ENCODE measurements at places on chromosomes 6 and 20.

DNA sequence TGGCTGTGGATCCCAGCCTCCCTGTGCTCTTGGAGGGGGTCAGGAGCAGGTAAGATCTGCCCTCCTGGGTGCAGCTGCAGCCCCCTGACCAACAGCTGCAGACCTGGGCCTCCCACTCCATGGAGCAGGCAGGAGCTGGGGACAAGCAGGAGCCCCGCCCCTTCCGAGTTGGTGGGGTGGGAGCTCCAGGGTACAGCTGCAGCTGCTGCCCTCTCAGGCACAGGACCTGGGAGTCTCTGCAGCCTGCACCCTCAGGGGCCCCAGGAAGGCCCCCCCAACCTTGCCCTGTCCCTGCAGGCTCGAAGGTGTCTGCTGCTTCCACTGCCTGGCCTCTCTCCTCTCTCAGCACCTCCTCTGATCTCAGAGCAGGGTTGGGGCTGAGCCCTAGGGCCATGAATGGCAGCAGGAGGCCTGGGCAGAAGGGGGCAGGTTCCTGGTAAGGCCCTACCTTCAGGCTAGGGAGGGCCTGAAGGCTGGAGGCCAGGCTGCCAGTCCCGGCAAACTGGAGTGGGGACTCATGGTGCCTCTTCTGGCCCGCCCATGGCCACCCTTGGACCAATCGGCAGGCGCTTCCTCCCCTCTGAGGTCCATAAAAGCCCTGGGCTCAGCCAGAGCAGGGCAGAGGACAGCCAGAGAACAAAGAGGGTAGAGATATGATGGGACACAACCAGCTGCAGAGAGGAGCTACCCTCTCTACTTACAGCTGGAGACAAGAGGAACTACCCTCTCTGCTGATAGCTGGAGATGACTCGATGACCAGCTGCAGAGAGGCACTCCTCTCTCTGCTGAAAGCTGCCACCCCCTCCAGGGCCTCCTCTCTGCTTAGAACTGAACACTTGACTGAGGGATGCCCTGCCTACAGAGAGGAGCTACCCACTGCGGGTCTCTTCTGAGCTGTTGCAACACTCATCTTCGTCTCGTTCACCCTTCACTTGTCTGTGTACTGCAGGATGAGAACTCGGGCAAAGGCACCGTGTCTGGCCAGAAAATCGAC is 7.8 kb upstream of the PACSIN1 start:
- DNase-seq = no peak

GRCh38 chr6:75224303-75224926 is 18.6 kb upstream of the COL12A1 start:
- DNase-seq = no peak

DNA sequence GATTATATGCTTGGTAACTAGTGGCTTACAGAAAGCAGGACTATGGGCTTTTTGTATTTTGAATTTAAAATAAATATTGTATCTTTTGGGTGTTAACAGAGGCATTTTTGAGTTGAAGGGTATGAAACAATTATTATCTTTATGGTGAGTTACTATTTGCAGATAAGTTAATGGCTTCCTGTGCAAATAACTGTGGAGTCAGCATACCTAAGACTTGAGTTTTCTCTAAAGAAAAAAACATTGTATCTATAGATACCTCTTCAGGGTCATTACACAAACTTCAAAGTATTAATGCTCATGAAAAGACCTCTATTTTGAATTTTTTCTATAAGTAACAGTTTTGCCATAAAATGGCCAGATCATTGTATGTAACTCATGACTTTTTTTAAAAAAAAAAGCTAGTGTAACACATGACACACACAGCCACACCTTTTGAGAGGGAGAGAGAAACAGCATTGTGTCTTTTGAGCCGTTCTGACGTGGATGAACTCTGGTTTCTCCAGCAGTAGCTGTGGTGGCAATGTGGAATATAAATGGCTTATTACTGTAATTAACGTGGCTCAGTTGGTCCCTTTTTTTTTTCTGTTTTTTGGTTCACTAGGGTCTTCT is 36.3 kb downstream of the PLEKHG1 start:
- no peak for DNase-seq

GRCh38 chr20:38830356-38830755 is 24.9 kb downstream of the PPP1R16B start:
- no peak for DNase-seq

DNA sequence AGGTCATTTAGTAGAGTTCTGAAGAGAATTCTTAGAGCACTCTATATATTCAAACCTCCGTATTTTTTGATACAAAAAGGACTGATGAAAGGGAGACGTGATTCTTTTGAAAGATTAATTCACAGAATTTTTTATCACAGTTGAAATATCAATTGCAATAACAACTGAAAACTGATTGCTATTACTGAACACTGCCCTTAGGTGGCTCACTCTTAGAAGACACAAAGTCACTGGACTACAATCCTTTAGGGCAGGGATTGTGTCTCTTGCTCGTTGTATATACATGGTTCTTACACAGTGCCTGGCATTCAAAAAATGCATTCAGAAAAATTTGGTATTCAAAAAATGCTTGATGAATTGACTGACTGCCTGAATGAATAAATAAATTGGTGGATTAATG is 17.1 kb upstream of the CALHM6 start:
- DNase-seq = no peak

GRCh38 chr6:53336070-53336469 is 12.7 kb downstream of the ELOVL5 start:
- no peak for DNase-seq

- no peak for DNase-seq
Observed at GRCh38 chr6:132742495-132742894, 15.2 kb downstream of the VNN2 start.

DNA sequence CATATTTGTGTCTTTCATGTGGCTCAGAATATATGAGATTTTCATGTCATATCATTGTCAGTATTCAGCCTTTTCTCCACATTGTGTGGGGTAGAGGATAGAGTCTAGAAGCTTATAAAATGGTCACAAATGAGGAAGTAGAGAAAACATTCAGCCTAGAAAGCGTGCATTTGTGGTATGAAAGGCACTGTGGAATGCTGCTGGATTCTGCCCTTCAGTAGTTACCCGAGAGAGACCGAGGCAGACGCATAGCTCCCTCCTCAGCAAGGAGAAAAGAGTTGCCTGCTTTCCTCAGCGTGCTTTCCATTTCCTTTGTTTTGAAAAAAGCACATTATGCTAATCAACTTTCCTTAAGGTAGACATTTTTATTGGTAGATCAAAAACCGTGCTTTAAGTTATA is 28.7 kb downstream of the MYB start:
- DNase-seq = no peak

- no peak for DNase-seq
Observed at GRCh38 chr20:64142590-64142989, 21.7 kb upstream of the MYT1 start.

- DNase-seq = no peak
Observed at GRCh38 chr6:701215-701614, 8.3 kb upstream of the EXOC2 start.

GRCh38 chr6:111849298-111849697 is 24.0 kb downstream of the FYN start:
- DNase-seq = no peak
